Ovary (tissue), 10 donors: ENCODE measurements at places on chromosomes 3 and 15.

GRCh38 chr3:49715611-49716121 is 3.8 kb downstream of the AMIGO3 start:
- DNase-seq: no peak
- H3K4me3 ChIP-seq: no peak overlapping the region
- no peak overlapping the region for H3K27ac ChIP-seq
- no peaks in the 10 kb centered on the region for H3K36me3 ChIP-seq

DNA sequence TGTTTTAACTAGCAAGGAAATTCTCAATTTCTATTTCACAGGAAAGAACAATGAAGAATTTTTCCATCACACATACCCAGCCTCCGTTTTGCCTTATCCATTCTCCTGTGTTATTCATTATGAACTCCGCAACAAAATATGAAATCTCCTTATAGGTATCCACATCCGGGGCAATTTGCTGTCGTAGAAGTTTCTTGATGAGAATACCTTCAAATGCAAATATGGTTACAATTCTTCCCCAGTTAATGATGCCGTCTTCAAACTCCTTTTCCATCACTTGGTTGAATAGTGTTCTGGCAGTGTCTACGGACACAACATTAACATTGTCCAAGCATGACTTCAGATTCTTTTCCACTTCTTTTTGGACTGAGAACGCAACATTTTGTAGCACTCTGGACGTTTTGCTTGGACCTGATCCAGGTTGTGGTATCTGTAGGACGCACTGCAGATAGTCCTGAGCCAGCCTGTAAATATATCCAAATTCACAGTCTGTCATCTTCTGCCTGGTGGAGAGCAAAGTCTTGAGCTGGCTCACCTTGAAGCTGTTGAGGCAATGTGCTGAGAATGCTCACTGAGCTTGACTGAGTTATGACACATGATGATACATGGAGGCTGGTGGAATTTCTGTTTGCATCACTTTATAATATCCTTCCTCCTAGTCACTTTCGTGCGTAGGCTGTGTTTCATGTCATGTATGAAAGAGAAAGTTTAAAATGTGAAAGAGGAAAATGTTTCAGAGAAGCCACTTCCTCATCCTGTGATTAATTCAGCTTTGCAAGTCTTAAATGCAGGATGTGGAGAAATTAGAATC is at the start of gene BCL2A1:
Gene BCL2A1, minus strand, starts transcription at position 573 of the 811 bp plus-strand sequence. Its CDS starts 77 bp downstream, at position 496.
- DNase-seq: no peak
- no peak within 1 kb of the TSS for H3K27ac ChIP-seq
- H3K4me1 ChIP-seq: no peaks in the 10 kb centered on the region
- no peak within 1 kb of the TSS for H3K4me3 ChIP-seq
- H3K36me3 ChIP-seq: no peaks in the 10 kb centered on the region

DNA sequence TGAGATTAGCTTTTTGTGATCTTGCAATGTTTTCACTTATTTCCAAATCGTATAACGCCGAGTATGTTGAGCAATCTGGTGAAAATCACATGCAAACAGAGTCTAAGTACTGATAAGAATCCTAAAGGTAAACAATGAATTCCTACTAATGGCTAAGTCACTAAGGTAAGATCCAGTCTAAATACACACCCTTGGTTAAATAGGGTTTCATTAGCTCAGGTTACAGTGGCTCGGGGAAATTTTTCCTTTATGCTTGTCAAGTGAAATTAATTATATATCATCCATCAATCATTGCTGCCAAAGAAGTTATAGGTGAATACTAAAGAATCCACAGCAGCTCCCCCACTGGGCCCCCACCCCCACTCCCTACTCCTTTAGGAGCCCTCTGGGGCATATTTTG is 139.3 kb downstream of the SOX2 start:
- H3K4me3 ChIP-seq: no peak overlapping the region
- H3K4me1 ChIP-seq: no peaks in the 10 kb centered on the region
- H3K36me3 ChIP-seq: no peaks in the 10 kb centered on the region
- no peak overlapping the region for H3K27ac ChIP-seq

DNA sequence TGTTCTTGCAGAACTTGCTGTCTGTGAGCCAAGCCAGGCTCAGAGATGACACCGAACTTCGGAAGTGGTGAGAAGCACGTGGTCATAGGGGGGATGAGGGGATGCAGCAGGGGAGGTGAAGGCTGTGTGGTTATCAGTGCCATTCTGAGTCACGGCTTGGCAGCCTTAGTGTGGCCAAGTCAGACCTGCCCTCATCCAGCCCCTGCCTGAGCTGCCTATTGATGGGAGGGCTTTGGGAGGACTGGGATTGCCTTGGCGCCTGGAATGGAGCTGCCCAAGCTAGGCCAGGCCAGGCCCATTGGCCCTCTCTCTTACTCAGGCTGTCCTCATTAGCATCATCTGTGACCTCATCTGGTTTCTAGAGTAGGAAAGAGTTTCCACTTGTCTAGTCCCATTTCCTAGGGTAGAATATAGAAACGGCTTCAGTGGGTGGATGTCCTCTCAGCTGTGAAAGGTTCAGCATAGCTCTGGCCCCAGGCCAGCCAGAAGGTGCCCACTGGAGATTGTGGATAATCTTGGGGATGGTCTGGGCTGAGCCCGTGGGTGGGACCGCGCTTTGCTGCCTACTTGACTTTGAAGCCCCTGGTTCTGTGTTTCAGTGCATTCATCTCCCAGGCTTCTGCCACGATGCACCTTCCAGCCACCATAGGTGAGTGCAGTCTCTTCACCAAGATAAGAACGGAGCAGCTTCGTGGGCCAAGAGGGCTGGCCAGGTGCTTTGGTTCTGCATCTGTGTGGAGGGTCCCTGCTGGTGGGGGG is 7.2 kb downstream of the FAH start:
- no peaks in the 10 kb centered on the region for H3K4me1 ChIP-seq
- no peak overlapping the region for H3K27ac ChIP-seq
- DNase-seq: no peak
- H3K36me3 ChIP-seq: no peaks in the 10 kb centered on the region
- H3K27me3 ChIP-seq: no peaks in the 10 kb centered on the region

DNA sequence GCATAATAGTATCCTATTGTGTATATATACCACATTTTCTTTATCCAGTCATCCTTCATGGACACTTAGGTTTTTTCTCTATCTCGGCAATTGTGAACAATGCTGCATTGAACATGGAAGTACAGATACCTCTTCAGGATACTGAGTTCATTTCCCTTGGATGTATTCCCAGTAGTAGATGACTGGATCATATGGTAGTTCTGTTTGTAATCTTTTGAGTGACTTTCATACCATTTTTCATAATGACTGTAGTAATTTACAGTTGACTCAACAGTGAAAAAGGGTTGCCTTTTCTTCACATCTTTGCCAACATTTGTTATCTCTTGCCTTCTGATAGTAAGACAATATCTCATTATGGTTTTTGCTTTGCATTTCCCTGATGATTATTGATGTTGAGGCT is 21.8 kb downstream of the MYH15 start:
- no peak overlapping the region for H3K27ac ChIP-seq
- H3K36me3 ChIP-seq: no peaks in the 10 kb centered on the region
- no peaks in the 10 kb centered on the region for H3K27me3 ChIP-seq
- no peak overlapping the region for H3K4me3 ChIP-seq
- DNase-seq: no peak

DNA sequence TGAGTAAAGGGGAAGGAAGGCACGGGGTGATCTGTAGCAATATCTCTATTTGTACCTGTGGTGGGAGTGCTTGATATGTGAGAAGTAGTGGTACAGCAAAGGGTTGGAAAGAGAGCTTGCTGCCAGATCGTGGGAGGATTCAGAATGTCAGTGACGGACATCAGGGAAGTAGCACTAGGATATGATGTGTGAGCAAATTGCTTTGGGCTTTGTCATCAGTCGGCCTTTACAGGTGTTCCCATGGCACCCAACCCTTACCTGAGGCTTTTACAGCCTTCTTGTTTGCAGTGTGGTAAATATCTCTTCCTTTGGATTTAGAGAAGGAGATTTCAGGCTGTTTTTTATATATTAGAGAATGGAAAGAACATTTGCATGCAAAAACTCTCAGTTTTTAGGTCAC is 29.8 kb downstream of the IL1RAP start:
- H3K27ac ChIP-seq: no peak overlapping the region
- no peak for DNase-seq
- H3K4me1 ChIP-seq: no peaks in the 10 kb centered on the region
- no peaks in the 10 kb centered on the region for H3K36me3 ChIP-seq
- H3K4me3 ChIP-seq: no peak overlapping the region
- H3K27me3 ChIP-seq: no peaks in the 10 kb centered on the region

DNA sequence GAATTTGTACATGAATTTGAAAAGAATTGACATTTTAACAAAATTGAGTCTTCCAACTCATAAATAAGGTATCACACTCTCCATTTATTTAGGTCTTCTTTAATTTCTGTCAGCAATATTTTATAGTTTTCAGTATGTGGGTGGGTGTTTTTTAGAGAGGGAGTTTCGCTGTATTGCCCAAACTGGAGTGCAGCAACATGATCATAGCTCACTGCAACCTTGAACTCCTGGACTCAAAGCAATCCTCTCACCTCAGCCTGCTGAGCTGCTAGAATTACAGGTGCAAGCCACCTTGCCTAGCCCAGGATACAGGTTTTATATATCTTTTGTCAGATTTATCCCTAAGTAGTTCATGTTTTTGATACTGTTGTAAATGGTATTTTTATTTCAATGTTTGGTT is 4.6 kb downstream of the WDR93 start:
- no peaks in the 10 kb centered on the region for H3K4me1 ChIP-seq
- no peak overlapping the region for H3K27ac ChIP-seq
- no peaks in the 10 kb centered on the region for H3K27me3 ChIP-seq
- no peak for DNase-seq
- H3K36me3 ChIP-seq: no peaks in the 10 kb centered on the region

- H3K4me1 ChIP-seq: peaks cover 1% of the 10 kb centered on the region
- DNase-seq: no peak
- H3K27ac ChIP-seq: no peak overlapping the region
- H3K27me3 ChIP-seq: no peaks in the 10 kb centered on the region
- H3K4me3 ChIP-seq: no peak overlapping the region
Observed at GRCh38 chr3:149296972-149297371, 36.5 kb downstream of the TM4SF18 start.

- peak; percentile 10 for DNase-seq
- no peaks in the 10 kb centered on the region for H3K36me3 ChIP-seq
- H3K27ac ChIP-seq: no peak overlapping the region
- H3K27me3 ChIP-seq: no peaks in the 10 kb centered on the region
Observed at GRCh38 chr3:13135811-13136321, 62.6 kb upstream of the IQSEC1 start.

GRCh38 chr3:26100176-26100575 is 310.3 kb downstream of the OXSM start:
- no peak overlapping the region for H3K27ac ChIP-seq
- no peak for DNase-seq
- H3K4me1 ChIP-seq: no peaks in the 10 kb centered on the region
- no peak overlapping the region for H3K4me3 ChIP-seq
- H3K36me3 ChIP-seq: no peaks in the 10 kb centered on the region
- no peaks in the 10 kb centered on the region for H3K27me3 ChIP-seq

DNA sequence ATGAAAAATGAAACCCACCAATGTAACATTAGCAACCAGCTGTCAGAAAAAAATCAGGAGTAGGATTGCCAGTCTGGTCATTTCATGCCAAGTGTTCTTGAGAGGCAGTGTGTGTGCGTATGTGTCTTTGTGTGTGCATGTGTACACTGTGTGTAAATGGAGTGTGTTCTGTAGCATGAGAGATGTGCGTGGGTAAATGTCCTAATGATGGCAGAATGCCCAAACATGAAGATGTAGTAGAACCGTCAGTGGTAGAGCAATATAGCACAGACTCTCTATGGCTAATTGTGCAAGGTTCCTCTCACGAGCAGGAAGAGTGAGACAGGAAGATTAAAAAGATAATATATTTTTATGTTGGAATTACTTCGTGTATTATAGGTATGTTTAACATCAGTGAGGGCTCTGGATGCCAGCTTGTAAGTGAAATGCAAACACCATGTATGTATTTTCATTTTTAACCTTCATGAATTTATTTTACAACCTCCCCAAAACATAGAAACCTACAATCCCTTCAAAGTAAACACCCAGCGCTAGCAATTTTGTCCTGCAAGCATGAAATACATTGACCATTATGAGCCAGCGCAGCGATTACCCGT is 1038.7 kb downstream of the IGSF11 start:
- H3K27ac ChIP-seq: no peak overlapping the region
- H3K4me3 ChIP-seq: no peak overlapping the region
- no peaks in the 10 kb centered on the region for H3K27me3 ChIP-seq
- H3K4me1 ChIP-seq: peaks cover 4% of the 10 kb centered on the region
- DNase-seq: no peak

GRCh38 chr3:923161-923910 is 169.5 kb upstream of the CNTN6 start:
- no peaks in the 10 kb centered on the region for H3K36me3 ChIP-seq
- H3K27ac ChIP-seq: no peak overlapping the region
- no peak overlapping the region for H3K4me3 ChIP-seq
- no peaks in the 10 kb centered on the region for H3K27me3 ChIP-seq

- H3K4me3 ChIP-seq: no peak overlapping the region
- no peaks in the 10 kb centered on the region for H3K36me3 ChIP-seq
- peak; percentile 36 for DNase-seq
- peak overlapping the region; percentile 70 for H3K27ac ChIP-seq
- peaks cover 17% of the 10 kb centered on the region for H3K4me1 ChIP-seq
- no peaks in the 10 kb centered on the region for H3K27me3 ChIP-seq
Observed at GRCh38 chr15:92616621-92617548, 38.7 kb downstream of the FAM174B start.

GRCh38 chr3:141969711-141970110 is 93.3 kb downstream of the ATP1B3 start:
- no peak for DNase-seq
- no peaks in the 10 kb centered on the region for H3K27me3 ChIP-seq
- no peaks in the 10 kb centered on the region for H3K36me3 ChIP-seq
- no peaks in the 10 kb centered on the region for H3K4me1 ChIP-seq

DNA sequence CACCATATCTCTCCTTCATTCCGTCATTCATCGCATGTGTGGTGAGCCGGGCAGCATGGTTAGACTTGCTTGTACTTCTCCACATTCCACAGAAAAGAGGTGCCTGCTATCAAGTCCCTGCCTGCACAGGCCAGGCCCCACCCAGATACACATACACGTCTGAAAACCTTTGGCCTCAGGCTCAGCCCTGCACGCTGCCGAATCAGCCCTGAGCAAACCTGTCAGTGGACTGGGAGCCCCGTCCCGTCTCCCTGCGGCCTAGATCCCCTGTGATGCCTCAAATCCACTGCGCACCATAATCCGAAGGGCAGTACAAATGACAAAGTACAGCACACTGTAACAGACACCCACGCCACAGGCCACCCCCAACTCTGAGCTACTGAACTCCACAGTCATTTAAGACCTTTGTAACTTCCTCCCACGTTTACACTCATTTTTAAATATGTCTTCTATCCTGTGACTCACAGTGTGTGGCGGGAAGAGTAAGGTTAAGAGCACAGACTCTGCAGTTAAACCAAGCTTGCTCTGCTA is 67.1 kb downstream of the MB21D2 start:
- H3K4me3 ChIP-seq: no peak overlapping the region
- DNase-seq: no peak
- no peaks in the 10 kb centered on the region for H3K36me3 ChIP-seq

GRCh38 chr3:45205126-45205525 is 21.0 kb downstream of the TMEM158 start:
- no peak for DNase-seq
- H3K27ac ChIP-seq: no peak overlapping the region
- H3K27me3 ChIP-seq: no peaks in the 10 kb centered on the region
- peaks cover 1% of the 10 kb centered on the region for H3K4me1 ChIP-seq
- H3K4me3 ChIP-seq: no peak overlapping the region
